ENCODE measurements at places on chromosomes 7 and 10.

DNA sequence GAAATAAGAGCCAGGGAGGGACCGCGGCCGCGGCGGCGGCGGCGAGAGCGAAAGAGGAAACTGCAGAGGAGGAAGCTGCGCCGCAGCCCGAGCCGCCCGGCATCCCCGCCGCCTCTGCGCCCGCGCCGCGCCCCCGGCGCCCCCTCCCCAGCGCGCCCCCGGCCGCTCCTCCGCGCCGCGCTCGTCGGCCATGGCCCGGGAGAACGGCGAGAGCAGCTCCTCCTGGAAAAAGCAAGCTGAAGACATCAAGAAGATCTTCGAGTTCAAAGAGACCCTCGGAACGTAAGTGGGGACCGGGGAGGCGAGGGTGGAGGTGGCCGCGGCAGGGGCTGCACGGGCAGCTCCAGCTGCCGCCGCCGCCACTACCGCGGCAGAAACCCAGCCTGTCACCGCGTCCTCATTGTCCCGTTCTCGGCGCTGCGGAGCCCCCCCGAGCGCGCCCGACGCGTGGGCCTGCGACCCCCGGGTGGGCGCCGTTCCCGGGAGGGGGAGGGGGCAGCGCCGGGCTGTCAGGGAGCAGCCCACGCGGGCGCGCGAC, 351 bp downstream of the CAMK1D start:
- no peak for DNase-seq

DNA sequence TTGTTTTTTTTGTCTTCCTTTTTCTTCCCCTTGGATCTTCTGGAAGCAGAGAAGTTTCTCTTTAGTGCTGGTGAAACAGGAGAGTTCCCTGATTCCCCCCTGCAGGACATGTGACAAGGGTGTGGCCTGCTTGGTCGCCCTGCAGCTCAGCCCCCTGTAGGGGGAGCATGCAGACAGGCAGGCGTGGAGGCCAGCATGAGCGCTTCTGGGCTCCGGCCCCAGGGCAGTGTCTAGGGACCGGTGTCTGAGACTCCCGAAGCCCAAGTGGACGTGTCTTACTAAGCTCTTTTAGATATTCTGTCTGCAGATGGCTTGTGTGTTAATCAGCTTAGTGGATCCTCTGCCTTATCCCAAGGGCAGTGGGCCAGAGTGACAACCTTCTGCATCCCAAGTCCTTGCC, 26.1 kb downstream of the PRSS58 start:
- no peak for DNase-seq

GRCh38 chr10:126564326-126564888, 106.1 kb downstream of the C10orf90 start:
- no peak for DNase-seq

DNA sequence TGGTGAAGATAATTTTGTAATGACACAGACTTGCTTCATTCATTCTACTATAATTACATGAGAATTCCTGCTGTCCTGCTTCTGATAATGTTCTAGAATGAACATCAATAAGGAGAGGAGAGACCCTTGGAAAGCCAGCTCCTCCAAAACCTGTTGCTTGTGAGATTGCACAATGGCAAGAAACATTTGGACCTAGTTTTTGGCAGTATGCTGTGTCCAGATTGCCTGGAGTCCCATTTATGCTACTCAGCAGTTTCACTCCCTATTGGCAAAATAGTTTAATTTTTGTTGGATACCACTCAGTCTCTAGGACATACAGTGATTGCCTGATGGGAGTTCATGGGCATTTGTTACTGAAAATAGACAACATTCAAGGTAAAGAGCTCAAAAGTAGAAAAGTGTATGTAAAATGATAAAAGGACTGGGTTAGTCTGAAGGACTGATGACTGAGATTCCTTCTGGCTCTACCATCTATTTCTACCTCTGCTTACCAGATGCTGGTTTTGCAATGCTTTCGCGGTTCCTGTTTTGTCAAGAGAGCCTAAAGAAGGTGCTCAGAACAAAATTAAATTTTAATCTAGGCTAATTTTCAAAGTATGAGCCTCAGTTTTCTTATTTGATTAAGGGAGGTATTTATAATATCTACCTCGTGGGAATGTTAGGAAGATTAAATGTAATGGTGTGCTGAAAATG, 8.0 kb upstream of the ACTR3B start:
- DNase-seq = no peak

GRCh38 chr7:31256506-31256905, 84.0 kb downstream of the NEUROD6 start:
- no peak for DNase-seq

- no peak for DNase-seq
Measured at GRCh38 chr7:130938661-130939060, 204.7 kb upstream of the KLF14 start.

DNA sequence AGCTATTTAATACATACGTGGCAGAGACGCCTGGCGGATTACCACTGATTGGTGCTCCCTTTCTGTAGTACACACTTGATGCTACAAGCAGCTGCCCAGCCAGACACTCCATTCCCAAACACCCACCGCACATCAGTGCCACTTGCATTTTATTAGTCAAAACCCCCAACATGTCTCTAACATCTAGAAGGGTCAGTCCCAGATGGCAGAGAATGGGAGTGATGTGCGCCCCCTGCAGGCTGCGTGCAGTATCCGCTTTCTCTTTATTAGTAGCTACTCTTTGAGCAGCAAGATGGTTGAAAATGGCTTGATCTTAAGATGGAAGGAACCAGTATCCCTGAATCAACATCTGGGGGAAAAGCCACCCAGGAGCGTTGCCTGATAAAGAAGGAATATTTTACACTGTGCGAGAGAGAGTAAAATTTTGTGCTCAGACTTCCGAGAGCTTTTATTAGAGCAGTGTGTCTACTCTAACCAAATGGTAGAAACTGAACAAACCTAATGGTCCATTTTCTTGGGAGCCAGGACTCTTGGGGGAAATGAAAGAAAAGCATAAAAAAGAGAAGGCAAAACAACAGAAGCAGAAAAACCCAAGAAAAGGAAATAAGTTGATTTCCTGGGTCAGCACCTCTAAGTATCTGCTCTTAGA, 78.3 kb downstream of the ST8SIA6 start:
- DNase-seq = no peak

DNA sequence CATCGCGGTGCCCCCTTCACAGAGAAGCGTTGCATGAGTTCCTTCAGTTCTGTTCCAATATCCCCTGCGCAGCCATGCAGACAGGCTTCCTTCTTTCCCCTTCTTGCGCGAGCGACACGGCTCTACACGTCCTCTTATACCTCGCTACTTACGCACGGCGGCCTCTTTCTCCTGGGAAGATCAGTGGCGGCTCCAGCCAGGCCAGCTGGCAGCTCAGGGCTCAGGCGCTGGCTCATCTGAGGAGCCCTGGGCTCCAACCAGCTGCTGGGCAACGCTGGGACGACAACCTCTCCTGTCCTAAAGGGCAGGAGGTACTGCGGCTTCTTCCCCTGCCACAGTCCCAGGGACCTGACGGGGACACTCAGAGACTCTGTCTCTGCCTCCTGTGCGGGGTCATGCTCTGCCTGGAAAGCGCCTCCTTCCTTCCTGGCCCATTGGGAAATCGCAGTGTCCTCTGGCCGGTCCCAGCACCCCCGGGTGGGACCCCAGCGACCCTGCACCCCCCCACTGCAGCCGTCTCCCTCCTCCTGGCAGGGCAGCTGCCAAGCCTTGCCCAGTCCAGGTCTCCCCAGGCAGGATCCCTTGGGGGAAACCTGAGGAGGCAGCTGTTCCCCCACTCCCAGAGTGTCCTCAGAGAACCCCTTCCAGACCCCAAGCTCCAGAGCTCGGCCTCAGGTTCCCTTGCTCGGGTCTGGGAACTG, 5.0 kb upstream of the FAM20C start:
- DNase-seq = no peak

DNA sequence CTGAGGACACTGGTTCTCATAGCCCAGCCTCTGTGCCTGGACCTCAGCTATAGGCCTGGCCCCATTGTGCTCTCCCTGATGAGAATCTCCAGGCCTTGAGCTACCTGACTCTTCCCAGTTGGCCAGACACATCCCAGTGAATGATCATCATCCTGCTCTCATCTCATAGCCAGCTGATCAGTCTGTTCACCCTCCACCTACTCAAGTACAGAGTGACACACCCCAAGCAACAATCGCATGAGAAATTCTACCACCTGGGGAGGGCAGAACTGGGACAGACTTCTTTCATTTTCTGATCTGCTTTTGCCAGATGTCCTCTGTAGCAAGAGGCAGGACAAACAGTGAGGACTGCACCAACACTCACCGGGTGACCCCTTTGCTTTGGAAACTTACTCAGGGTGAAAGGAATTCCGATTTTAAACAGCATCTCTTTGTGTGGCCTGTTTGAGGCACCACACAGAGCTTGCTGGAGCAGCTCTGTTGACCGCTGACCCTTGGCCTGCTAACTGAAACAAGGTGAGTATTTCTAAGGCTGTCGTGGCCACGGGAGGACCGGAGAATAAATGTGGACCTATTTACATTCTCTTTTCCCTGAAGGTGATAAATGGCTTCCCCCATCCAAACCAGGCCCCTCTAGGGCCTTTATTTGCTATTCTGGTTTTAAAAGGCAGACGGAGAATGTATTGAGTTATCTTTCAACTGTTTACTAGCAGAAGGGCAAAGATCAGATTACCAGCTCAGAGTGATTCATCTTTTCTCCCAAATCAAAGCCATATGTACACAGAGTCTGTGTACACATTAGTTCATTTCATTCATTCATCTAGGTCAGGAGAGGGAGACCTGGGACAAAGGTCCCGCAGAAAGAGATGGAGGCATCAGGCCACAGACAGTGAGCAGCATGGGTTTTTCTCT, 181.4 kb upstream of the TNS3 start:
- peak; percentile 76 for DNase-seq

GRCh38 chr10:125102246-125102645, 58.1 kb downstream of the CTBP2 start:
- DNase-seq = no peak

GRCh38 chr10:80152820-80153219, 20.3 kb downstream of the PLAC9 start:
- DNase-seq = no peak

DNA sequence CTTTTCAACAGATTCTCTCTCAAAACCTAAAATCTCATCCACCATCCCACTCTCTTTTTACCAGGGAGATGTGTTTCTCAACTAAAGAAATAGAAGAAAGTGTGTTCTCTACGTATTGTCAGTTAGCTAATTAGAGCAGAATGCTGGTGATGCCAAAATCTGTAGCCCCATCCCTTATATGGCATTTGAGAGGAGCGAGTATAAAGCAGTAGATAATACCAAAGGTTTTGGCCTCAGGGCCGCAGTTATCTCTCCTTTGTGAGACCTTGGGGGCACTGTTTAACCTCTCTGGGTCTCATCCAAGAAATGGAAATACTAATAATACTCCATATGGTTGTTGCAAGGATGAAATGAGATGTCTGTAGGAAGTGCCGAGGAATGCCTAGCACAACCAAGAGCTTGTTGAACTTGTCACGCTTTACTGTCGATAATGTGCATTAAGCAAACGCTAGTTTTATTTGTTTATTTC, 456 bp upstream of the DLD start:
- DNase-seq = no peak

GRCh38 chr7:41969561-41970105, 266.7 kb upstream of the INHBA start:
- DNase-seq = peak; percentile 18

DNA sequence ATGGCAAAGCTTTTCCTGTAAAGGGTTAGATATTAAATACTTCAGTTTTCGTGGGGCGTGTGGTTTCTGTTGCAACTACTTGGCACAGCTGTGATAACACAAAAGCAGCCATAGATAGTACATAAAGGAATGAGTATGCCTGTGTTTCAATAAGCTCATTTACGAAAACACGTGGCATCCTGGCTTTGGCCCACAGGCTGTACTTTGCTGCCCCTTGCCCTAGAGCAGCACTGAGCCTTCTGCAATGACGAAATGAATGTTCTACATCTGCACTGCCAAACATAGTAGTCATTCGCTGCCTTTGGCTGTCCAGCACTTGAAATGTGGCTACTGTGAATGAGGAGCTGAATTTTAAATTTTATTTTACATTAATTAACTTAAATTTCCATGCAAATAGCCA, 376.2 kb upstream of the TPK1 start:
- DNase-seq = peak; percentile 88

DNA sequence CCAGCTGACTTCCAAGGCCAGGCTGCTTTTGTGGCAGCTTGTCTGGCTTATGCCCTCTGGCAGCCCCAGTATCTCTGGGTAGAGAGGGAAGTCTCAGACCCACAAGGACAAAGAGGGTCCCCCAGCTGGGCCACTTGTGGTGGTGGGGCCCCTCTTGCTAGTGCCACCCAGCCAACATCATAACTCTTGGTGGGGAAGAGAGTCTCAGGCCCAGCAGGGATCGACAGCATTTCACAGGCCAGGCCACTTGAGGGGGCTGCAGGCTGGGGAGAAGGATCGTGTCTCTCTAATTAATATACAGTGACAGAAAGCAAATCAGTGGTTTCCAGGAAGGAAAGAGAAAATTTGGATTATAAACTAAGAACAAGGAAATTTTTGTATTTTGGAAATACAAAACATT, 76.0 kb downstream of the TYW1B start:
- no peak for DNase-seq

DNA sequence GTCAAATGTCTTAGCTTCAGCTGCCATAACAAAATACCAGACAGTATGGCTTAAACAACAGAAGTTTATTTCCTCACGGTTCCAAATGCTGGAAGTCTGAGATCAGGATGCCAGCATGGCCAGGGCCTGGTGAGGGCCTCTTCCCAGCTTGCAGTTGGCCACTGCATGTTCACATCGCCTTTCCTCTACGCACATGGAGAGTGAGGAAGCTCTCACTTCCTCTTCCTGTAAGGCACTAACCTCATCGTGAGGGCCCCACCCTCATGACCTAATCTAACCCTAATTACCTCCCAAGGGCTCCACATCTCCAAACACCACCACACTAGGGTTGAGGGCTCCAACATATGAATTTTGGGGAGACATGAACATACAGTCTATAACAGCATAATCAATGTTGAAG, 14.4 kb downstream of the ZNF33B start:
- DNase-seq = no peak

Measured in fibroblast of the conjunctiva (primary cell).